ENCODE measurements at places on chromosomes 16 and 17.

- DNase-seq = no peak
Measured at GRCh38 chr17:55167024-55167725, 97.6 kb upstream of the HLF start.

- peak; percentile 60 for DNase-seq
Measured at GRCh38 chr16:16861546-16861945, 482.6 kb downstream of the NPIPA7 start.

- no peak for DNase-seq
Measured at GRCh38 chr17:82239401-82239925, 10.6 kb downstream of the SLC16A3 start.

- no peak for DNase-seq
Measured at GRCh38 chr16:50442221-50442620, 73.4 kb upstream of the BRD7 start.
